ENCODE measurements at places on chromosomes 11 and 22. TPM values are rescaled to one million over a fixed set of nuclear protein-coding genes. Genes with fewer than 3 reads are reported as not detected.

RIN1 gene
- polyA plus RNA-seq = 1.6 TPM

- no peak for DNase-seq
Observed at GRCh38 chr11:77113382-77114088, 10.9 kb downstream of the OMP start.

KLHL35 gene
- 0.58 TPM for polyA plus RNA-seq

CELSR1 gene
- 23.7 TPM for polyA plus RNA-seq

DNA sequence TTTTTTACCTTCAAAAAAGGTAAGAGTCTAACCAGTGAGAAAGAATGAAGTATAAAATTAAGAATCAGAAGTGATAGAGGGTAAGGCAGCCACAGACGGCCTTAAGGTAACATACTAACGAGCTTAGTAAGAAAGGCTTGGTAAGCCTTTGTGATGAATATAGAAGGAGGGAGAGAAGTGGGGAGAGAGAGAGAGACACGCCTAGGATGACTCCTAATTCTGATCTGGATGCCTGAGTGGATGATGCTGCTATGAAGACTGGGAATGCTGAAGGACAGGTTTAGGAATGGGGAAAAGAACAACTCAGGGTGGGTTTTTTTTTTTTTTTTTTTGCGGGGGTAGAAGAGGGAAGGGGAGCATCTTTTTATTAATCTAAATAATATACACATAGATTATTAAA is 4.8 kb downstream of the FBXO3 start:
- DNase-seq = no peak

FRMD8 gene
- polyA plus RNA-seq = 17.8 TPM

MUC5AC gene
- polyA plus RNA-seq = 0.01 TPM

- no peak for DNase-seq
Observed at GRCh38 chr22:42320443-42321416, 50.3 kb upstream of the TCF20 start.

P2RY2 gene
- 0.58 TPM for polyA plus RNA-seq

ASPHD2 gene
- polyA plus RNA-seq = 4.0 TPM

GRCh38 chr11:116874251-116874650 is 36.8 kb upstream of the APOA1 start:
- no peak for DNase-seq

DNA sequence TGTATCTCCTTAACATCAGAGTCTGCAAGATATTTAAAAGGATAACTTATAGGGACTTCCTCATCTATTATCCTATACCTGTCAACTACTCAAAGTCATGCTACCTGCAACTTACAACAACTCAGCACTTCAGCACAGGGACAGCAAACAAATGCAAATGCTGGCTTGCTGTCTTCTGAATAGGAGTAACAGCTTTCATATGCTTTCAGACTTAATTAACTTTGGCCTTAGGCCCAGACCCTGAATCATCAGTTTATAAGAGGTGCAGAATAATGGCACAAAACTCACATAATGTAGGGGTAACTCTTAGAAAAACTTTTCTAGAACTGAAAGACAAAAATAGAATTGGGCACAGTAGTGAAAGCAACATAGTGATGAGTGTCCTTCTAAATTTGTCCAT is 953.4 kb downstream of the DLG2 start:
- no peak for DNase-seq

DNA sequence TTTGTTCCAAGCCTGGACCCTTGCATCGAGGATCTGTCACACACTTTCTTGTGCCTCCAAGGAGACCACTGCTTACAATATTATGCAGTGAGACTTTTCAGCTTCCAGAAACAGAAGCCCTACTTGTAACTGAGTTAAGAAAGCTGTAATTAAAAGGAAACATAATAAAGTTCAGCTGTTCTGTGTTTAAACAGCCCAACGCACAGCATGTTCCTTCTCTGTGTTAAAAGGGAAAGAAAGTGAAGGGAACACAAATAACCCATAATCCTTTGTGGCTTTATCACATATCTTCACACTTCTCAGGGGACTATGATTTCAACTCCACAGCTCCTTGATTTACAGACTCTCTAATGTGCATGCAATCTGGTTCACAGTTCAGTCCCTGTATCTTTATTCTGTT is 200.3 kb upstream of the MTNR1B start:
- DNase-seq = no peak

Measured in right renal cortex interstitium (tissue), 3 donors.